ENCODE measurements at places on chromosomes 16 and 17.

GRCh38 chr16:67608364-67608763 lies 36.6 kb upstream of the CARMIL2 start:
- no peak for DNase-seq

GRCh38 chr16:1580956-1581355 lies 30.9 kb downstream of the IFT140 start:
- DNase-seq, result no peak

- no peak for DNase-seq
Measured at GRCh38 chr17:20187049-20187448, 177.9 kb downstream of the SPECC1 start.

GRCh38 chr16:24611310-24611709 lies 71.9 kb downstream of the RBBP6 start:
- DNase-seq, result no peak

DNA sequence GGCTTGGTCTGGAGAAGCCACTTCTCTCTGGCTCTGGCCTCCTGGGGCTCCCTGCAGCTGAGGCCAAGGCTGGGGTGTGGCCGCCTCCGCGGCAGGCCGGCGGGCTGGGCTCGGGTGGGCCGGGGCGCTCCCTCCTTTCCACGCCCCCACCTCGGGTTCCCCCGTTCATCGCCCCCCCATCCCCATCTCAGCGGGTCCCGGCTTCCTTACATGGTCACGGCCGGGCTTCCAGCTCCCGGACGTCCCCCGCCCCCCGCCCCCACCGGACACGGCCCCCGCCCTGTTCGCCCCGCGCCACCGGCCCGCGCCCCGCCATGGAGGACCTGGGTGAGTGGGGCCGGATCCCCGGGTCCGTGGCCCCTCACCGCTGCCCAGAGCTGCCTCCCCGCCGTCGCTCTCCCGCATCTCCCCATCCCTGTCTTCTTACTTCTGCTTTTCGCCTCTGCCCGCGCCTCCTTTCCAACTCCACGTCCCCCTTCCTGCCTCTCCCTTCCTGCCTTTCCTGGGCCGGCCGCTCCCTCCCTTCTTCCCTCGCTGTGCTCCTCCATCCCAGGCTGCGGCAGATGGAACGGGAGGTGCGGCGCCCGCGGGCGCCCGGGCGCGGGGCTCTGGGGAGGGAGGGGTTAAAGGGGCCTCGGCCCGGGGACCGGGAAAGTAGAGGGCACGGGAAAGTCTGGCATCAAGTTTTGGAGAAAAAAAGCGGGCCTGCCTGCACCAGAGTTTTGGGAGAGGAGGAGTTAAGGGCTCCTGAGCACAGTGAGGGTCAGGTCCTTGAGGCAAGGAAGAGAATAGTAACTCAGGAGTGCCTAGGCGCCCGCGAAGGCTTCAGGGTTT lies at the start of gene TGFB1I1:
TGFB1I1 (plus strand) TSS at position 278 of the 834 bp plus-strand sequence; CDS start at position 315, 37 bp downstream.
- no peak for DNase-seq

DNA sequence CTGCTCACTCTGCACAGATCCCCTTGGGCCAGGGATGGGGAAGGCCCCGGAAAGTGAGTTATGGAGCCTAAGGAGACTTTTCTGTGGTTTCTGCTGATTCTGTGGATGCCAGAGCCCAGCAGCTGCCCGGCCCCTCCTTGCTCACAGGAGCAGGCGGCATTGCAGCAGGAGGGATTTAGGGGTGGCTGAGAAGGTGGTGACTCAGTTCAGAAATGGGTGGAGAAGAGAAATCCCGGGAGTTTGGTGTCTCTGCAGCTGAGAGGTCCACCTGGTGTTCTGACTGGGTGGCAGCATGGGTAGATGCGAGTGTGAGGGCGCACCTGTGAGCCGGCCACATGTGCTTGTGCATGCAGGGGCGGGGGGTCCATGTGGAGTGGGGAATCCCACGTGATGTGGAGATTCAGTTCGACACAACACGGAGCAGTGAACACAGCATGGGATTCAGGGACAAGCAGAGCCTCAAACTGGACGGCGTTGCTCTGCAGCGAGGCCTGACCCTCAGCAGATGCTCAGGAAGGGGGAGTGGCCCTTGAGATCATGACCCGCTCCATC lies 16.0 kb upstream of the SPPL2C start:
- no peak for DNase-seq

Data from activated CD4-positive, CD25-positive, alpha-beta regulatory T cell treated with anti-CD3 and anti-CD28 coated beads, Interleukin-2, amount 50 U/mL, for 16 hours (primary cell).